ENCODE measurements at places on chromosomes 3 and 15. TPM values are rescaled to one million over a fixed set of nuclear protein-coding genes. Genes with fewer than 3 reads are reported as not detected.

Gene EFCC1
- polyA plus RNA-seq = not detected

Gene GRM2
- polyA plus RNA-seq = 0.04 TPM

Gene VEPH1
- 0.43 TPM for polyA plus RNA-seq

DNA sequence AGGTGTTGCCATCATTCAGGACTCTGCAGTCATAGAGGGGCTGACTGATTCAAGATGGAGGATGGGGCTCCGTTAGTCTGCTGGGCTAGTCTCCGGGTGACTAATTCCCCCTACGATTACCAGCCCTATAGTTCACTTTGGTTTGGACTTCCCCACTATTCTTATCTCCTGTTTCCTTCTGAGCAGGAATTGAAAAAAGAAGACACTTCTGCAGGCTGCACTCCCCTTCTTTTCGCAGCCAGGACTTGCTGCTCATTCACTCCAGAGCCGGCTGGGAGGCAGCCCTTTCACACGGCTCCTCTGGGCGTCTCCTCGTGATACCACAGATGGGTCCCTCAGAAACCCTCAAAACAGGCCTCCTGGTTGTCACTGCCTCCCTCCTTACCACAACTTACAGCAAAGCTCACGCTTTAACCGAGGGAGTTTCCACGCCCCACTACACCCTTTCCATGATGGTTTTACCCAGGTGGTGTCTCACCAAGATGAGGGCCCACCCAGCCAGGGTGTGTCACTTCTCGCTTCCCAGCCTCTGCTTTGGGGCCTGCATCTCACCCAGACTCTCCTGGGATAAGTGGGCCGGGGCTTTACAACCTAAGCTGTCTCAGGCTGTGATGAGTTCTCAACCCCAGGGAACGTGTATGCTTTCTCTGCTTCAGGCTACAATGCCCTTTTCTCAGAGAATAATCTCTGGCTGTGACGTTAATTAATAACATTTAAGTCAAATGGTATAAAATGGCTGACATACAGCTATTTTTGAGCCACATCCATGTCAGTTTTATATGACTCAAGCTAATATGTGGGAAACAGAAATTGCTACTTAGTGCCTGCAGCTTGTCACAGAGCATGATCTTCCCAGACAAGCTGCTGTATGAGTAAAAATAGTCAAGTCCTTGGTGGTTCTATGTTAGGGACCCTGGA, 11.9 kb downstream of the CX3CR1 start:
- DNase-seq = no peak

GRCh38 chr3:67819447-67819846, 165.0 kb upstream of the SUCLG2 start:
- no peak for DNase-seq

GRCh38 chr15:27427276-27427675, 456.3 kb downstream of the GABRG3 start:
- no peak for DNase-seq

- no peak for DNase-seq
Measured at GRCh38 chr3:8571256-8571655, 69.6 kb downstream of the LMCD1 start.
